ENCODE measurements at places on chromosomes 7 and 10.

- DNase-seq, result no peak
Observed at GRCh38 chr7:6197801-6198551, 74.4 kb downstream of the CYTH3 start.

DNA sequence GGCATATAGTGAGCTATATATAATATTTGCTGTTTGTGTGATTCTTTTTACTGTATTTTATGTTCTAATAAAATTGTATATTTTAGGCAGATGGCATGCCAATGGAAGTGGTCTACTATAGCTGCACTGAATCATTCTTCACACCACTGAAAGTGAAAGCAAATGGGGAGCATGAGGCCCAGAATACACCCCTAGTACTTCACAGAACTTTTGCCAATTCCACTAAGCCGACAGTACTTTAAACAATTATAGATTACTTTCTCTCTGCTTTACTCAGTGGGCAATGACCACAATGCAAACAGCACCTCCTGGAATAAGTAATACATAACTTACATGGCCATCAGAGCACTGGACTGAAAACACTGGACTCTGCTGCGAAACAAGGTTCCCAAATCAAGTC lies 70.2 kb downstream of the ANKRD26 start:
- DNase-seq, result no peak

DNA sequence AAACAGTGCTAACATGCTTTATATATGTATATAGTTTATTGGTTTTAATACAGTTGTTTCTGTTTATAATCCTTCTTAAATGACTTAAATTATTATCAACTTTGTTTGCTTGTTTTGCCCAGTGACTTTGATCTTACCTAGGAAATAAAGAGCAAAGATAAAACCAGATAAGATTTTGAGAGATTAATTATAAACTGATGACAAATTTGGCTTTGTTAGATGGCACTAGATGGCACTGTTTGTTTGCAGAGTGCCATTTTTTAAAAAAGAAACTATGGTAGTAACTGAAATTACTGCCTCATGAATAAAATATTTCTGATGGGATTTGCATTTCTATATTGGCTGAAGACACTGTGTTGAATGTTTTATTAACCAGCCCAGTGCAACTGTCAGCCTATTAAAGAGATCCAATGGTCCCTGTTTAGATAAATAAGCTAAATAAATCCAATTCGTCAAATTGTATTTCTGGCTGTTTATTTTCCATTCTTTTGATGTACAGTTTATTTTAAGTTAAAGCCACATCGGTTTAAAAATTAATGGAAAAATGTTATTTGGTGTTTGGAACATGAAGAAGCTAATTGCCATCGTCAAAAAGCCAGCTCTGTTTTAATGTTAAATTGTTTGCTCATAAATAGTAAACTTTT lies 28.7 kb downstream of the VTI1A start:
- DNase-seq, result no peak

GRCh38 chr10:986137-986825 lies 2.0 kb upstream of the GTPBP4 start:
- DNase-seq, result no peak

DNA sequence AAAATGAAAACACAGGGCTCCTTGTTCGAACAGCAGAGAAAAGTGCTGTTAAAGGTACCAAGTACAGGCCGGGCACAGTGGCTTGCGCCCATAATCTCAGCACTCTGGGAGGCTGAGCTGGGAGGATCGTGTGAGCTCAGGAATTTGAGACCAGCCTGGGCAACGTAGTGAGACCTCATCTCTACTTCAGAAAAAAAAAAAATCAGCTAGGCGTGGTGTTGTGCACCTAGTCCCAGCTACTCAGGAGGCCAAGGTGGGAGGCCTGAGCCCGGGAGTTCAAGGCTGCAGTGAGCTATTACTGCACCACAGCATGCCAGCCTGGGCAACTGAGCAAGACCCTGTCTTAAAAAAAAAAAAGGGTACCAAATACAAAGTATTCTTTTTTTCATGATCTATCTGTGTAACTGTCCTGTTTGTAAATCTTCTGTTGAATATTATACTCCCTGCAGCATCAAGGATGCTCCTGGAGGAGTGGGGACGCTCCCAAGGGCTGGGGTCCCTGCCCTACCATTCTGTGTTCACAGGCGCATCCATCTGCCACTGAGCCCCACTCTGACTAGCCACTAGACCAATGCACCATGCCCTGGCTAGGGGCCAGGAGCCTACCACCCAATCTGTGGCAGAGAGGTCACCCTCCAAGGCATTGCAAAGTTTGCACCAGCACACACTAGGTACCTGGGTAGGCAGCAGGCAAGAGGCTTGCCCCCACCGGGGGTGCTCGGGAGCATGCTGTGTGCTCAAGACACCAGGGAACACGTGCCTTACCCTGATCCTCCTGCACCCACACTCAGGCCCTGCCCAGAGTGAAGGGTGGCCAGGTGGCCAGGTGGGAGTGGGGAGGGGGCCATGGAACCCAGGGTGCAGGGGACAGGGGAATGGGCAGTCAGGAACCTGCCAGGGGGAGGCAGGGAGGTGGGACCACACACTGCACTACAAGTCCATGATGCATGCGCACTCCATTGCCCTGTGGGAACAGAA lies 67.3 kb upstream of the KMT2C start:
- no peak for DNase-seq

DNA sequence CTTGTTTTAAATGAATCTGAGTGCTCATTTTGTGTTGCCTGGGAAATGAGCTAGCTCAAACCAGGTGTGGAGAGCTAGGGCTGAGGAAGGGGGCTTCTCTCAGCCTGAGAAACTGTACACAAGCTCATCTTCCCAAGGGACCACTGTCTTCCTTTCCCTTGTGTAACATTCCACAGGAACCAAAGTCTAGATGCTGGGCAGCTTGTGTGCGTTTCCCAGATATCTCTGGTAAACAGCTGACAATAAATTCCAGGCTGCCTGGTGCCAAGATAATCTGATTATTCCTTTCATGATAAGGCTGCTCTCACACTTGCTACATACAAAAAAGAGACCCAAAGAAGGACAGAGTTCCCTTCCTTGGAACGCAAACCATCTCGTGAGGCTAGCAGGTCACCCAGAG lies 33.1 kb upstream of the MKLN1 start:
- DNase-seq, result no peak

DNA sequence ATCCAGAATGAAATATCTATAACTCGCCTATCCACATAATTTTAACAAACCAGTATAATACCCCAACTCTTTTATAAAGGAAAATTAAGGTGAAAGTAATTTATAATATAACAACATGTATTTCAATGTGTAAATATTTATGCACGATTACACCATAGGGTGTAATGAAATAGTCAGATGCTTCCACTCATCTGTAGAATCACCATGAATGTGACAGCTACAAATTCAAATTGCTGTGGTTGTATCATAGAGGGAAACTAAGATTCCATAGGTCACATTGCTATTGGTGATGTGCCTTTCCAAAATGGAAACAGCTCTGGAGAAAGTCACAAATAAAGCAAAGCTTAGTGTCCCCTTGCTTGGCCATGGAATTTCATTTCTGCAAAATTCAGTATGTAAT lies 95.7 kb downstream of the CPED1 start:
- no peak for DNase-seq

DNA sequence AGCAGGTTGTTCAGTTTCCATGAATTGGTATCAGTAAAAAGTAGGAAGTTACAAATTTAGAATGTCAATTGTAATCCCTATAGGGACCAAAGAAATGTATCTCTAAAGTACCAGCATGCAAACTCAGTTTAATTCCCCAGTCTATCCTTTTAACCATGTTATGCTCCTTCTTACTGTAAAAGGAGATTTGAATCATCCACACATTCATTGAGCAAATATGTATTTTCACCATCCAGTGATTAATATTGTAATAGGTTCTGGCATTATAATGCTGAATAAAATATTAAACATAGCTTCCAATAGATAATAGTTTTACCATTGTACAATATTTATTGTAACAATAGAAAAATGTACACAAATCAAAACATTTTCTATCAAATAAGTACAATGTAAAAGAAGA lies 228.2 kb upstream of the SEMA3A start:
- no peak for DNase-seq
